Spinal cord (tissue), 10 donors: ENCODE measurements at places on chromosomes 1 and 21. TPM values are rescaled to one million over a fixed set of nuclear protein-coding genes. Genes with fewer than 3 reads are reported as not detected.

Gene GPR61
- 8.0 TPM for polyA plus RNA-seq

Gene NTRK1
- 2.8 TPM for polyA plus RNA-seq

Gene CKS1B
- polyA plus RNA-seq = 37.6 TPM

Gene PROK1
- 0.59 TPM for polyA plus RNA-seq

Gene DAP3
- 98.9 TPM for polyA plus RNA-seq

Gene LRRN2
- polyA plus RNA-seq = 53.1 TPM
